ENCODE measurements at places on chromosomes 2 and 18. TPM values are rescaled to one million over a fixed set of nuclear protein-coding genes. Genes with fewer than 3 reads are reported as not detected.

DNA sequence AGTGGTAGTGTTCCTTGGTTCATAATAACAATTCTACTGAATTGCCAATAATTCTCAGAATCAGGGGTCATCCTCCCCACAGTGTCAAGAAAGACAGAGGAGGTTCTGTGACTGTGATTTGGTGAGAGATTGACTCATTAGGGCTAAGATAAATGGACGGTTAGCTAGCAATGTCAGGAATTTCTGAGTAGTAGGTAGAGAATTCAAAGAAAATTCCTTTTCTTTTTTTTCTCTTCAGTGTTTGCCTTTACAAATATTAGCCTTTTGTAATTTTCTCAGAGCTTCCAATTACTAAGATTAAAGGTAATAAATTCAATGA, 16.8 kb upstream of the CRIM1 start:
- no peak for DNase-seq

GRCh38 chr2:75500633-75501032, 60.1 kb downstream of the EVA1A start:
- DNase-seq: no peak

- DNase-seq: no peak
Measured at GRCh38 chr2:7071154-7071553, 153.9 kb downstream of the RNF144A start.

- DNase-seq: no peak
Measured at GRCh38 chr2:233960203-233960602, 43.0 kb downstream of the TRPM8 start.

DNA sequence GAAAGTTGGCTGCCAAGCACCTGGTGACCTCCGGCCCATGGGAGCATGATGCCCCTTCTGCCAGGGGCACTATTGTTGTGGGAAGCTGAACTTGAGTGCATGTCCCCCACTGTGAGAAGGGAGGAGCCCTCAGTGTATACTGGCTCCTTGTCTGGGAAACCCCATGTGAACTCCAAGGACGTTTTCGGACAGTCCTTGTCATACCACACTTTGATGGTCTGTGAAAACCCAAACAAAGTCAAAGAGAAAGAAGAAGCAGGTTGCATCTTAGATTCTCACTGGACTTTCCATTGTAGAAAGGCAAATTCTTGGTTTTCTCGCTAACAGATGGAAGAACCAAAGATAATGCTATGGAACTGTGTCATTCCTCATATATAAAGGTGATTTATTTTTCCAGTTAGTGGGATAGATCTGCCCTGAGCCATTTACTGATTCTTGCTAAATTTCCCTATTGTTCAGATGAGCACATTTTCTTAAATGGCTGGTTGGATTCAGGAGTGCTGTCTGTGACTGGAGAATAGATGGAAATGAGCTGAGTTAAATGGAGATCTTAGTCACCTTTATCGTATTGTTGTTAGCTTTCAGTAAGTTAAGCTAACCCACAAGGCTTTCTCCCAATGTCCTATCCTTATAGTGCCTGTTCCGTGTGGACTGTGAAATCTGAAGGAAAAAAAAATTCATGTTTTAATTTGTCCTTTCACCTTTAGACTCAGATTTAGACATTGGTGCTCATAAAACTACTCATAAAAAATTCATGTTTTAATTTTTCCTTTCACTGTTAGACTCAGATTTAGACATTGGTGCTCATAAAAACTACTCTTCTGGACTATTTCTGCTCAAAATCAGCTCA, 166.6 kb downstream of the ACTR3 start:
- DNase-seq: no peak

GRCh38 chr2:59398081-59398480, 1155.4 kb downstream of the BCL11A start:
- no peak for DNase-seq

EIF4E2 gene
- total RNA-seq: 79.2 TPM

DNA sequence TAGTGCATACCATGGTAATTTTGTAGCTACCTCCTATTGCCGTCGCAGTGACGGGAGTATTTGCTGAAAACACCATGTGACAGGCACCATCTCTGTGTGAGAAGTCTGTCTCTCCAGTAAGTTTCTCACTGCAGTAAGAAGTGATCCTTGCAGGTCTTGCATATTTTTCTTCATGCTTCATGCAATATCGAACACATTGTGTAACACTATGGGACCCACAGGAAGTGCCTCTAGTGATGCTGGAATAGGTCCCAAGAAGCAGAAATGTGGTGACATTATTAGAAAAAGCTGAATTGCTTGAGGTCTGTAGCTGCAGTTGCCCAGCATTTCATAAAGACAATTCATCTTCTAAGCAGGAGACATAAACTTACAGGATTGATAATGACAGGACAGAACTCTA, 167.6 kb downstream of the DCDC2C start:
- DNase-seq: no peak

ZNF396 gene
- total RNA-seq: 1.3 TPM

TUBA3E gene
- not detected for total RNA-seq

GRCh38 chr18:69401972-69402532, 1.4 kb downstream of the DOK6 start:
- no peak for DNase-seq

KHK gene
- total RNA-seq: 2.5 TPM

ORMDL1 gene
- total RNA-seq: 73.1 TPM

UGT1A5 gene
- not detected for total RNA-seq

SLC5A7 gene
- total RNA-seq: not detected

DNA sequence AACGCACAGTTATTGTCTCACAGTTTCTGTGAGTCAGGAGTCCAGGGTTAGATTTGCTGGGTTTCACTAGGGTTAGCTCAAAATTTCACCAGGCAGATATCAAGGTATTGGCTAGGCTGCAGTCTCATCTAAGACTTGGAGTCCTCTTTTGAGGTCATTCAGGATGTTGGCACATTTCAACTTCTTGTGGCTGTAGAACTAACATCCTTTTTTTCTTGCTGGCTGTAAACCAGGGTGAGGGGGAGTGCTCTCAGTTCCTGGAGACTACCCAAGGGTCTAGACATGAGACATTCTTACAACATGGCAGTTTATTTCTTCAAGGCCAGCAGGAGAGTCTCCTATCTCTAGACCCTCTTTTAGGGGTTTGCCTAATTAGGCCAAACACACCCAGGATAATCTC, 12.8 kb upstream of the CAVIN2 start:
- no peak for DNase-seq

GRCh38 chr18:11761553-11761952, 72.5 kb downstream of the GNAL start:
- no peak for DNase-seq

IL36A gene
- total RNA-seq: not detected

SPAST gene
- total RNA-seq: 18.2 TPM

DNA sequence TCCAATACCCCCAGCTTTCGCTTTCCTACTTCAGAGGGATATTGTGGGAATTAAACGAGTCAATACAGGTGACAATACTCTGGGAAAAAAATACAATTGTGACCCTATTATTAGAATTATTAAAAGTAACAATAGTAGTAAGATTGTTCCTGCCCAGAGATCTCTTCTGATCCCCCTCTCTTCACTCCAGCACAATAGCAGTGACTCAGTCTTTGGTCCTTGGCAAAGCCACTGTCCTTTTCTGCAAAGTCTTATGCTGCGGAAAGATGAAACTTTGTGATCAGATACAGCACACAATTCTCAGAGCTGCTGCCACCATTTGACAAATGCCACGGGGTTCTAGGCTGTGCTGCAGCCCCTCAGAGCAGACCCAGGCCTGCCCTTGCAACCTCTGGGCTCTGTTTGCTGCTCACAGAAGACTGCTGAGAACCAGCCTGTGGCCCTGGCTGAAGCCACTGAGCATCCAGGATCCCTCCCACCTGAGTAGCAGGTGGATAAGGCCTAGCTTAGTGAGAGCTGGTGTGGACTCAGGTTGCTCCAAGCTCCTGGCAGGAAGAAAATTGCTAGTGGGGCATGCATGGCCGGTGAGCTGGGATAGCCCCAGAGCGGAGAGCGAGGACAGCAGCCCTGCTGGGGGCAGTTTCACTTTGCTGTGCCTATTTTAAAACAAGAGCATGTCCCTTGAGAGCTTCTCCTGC, 60.1 kb upstream of the ROCK2 start:
- no peak for DNase-seq

HAAO gene
- total RNA-seq: not detected

DNA sequence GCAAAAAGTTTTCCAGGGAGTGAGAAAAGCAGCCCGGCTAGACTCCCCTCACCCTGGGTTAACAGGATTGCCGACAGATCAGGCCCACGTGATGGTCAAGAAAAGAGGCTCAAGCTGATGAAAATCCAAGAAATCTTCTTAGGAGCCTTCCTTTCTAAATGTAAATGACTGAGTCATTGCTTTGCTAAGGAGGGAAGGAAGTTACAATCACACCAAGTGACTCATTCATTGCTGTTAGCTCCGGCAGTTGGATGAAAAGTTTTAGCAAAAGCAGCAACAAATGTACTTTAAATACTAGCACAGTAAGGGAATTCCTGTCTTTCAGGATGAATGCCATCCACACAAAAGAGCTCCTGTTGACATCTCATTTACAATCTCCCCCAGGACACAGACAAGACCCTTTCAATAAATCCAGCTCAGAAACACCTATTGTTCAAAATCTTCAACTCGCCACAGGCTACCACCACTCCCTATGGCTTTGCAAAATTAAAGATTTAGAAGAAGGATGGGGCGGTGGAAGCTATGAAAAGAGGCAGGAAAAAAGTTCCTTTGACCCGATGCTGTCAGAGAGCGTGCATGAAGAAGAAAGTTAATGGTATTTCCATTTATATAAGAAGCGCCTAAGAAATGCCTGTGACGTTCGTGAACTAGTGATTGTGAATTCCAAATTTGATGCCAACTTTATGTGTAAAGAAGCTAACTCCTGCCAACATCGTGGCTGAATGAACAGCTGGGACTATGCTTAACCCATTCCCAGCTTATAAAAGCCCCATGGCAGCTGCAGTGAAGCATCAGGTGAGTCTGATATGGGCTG, 153.7 kb downstream of the TGIF1 start:
- DNase-seq: peak; percentile 64

SIX3 gene
- total RNA-seq: not detected

DNA sequence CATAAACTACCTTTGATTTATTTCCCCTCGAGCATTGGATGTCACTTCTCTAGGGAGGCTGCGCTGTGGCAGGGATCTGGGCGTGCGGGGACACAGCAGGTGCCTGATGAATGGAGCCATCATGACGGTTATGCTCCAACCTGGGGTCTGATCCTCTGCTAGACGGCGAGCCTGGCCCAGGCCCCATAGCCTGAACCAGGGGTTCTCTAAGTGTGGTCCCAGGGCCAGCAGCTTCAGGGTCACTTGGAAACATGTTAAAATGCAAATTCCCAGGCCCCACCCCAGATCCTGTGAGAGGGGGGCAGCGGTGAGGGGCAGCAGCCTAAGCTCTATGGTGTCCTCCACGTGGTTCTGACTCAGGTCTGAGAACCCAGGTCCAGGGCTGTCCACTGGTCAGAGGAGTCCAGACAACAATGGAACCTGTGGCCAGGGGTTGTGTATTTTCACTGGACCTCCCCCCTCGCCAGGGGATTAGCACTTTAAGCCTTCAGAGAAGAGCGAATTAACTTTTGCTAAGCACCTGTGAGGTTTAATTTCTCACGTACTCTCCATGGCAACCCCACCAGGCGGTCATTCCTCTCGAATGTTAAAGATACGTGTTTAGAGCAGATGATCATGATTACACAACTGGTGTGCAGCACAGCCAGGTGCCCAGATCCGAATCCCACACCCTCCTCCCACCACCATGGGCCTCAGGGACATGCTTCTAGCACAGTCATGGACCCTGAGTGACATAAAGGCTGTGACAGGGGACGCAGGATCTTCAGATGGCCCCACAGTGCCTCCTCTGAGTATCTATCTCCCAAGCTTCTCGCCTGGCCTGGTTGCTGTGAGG, 1.6 kb upstream of the ARHGEF4 start:
- DNase-seq: peak; percentile 15

GRCh38 chr2:186255823-186256222, 230.2 kb upstream of the ZC3H15 start:
- no peak for DNase-seq

DNA sequence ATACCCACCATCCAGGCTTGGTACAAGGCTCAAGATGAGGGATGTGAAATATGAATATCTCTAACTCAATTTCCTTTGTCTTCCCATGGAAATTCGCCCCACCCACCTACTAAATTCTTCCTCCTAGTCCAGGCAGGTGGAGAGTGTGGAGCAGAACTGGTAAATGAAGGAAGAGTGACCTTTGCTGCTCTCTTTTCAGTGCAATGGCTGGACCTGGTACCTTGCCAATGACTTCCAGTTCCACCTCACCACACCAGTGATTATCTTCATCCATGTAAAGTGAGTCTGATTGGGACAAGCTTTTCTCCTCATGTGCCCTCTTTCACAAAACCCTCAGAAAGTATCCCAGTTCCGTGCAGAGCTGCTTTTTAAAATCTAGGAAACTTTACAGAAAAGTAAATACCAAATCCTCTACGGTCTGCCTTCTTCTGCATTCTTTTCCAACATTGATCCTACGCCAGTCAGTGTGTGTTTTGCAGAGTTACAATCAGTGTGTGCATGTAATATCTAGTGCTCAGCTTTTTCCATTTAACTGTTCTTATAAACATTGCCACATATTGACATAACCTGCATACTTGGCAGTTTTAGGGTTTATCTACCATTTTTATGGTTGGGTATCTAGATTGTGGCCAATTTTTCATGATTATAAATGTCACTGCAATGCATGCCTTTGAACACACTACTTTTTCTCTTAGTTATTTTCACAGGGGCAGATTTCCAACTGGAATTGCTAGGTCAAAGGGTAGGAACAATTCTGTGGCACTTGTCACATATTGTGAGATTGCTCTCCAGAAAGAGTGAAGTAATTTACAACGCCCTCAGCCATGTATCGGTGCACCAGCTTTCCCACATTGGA, 86.5 kb upstream of the SEC11C start:
- DNase-seq: no peak

DNA sequence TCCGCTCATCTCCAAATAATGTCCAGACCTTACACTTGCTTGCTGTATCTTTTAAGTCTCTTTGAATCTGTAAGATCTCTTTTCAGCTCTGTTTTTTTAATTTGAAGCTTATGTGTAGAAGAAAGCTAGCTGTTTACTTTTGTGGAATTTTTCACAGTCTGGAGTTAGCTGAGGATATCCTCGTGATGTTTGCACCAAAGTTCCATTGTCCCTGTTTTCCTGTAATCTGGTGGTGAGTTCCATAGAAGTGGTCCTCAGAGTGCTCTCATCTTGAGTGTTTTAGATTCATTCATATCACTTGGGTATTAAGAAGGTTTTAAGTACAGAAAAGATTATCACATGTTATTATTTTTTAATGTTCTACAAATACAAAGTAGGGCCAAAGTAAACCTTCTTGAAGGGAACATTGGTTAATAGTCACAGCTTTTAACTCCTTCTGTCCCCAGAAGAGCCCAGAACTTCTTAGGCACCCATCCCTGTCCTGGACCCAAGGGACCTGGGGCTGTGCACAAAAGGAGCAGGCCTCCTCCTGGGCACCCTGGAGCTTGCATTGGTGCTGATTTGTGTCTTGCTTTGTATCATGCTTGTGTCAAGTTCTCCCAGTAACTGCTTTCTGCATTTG, 15.0 kb downstream of the MLPH start:
- no peak for DNase-seq

PTPN4 gene
- 80.8 TPM for total RNA-seq

- no peak for DNase-seq
Measured at GRCh38 chr2:169185711-169186110, 116.3 kb downstream of the DHRS9 start.

All from natural killer cell treated with Interleukin-12 subunit alpha and Interleukin-12 subunit beta and Interleukin-15 and Interleukin-18, amount 100 ng/mL, for 72 hours (primary cell).